ENCODE measurements at places on chromosomes 3 and 15. TPM values are rescaled to one million over a fixed set of nuclear protein-coding genes. Genes with fewer than 3 reads are reported as not detected.

The FBXL22 gene
- 1.7 TPM for total RNA-seq

The B4GALT4 gene
- total RNA-seq: 34.8 TPM

The PRR20G gene
- total RNA-seq: not detected

The CCNB2 gene
- 2.8 TPM for total RNA-seq

The CLDN16 gene
- total RNA-seq: 0.33 TPM

The AADAC gene
- not detected for total RNA-seq

The DCUN1D1 gene
- 33.3 TPM for total RNA-seq

The DENND6A gene
- 29.2 TPM for total RNA-seq

The HTR3E gene
- total RNA-seq: not detected

The IL5RA gene
- not detected for total RNA-seq

The SYNM gene
- total RNA-seq: 4.3 TPM

The CLRN1 gene
- not detected for total RNA-seq

The GADL1 gene
- total RNA-seq: not detected

The DNAH12 gene
- total RNA-seq: 0.24 TPM

The IGSF11 gene
- total RNA-seq: not detected

The AMOTL2 gene
- 144 TPM for total RNA-seq

The NTRK3 gene
- not detected for total RNA-seq

The UROC1 gene
- total RNA-seq: not detected

The WNT7A gene
- 0.67 TPM for total RNA-seq

The TMEM40 gene
- 53.3 TPM for total RNA-seq

The CPNE4 gene
- 1.5 TPM for total RNA-seq

The SH2D7 gene
- not detected for total RNA-seq
